Activated T-helper 2 cell treated with anti-CD3 and anti-CD28 coated beads, Interferon-gamma antibody, Interleukin-2, Interleukin-4, amounts not matched to agents 10 μg/mL and 5 μg/mL and 100 μg/mL, durations not matched to agents 14 hours and 24 hours and 36 hours (primary cell): ENCODE measurements at places on chromosomes 1 and 21. TPM values are rescaled to one million over a fixed set of nuclear protein-coding genes. Genes with fewer than 3 reads are reported as not detected.

- DNase-seq = no peak
Measured at GRCh38 chr1:71660411-71660810, 579.6 kb upstream of the ZRANB2 start.

RIMS3 gene
- total RNA-seq = 2.5 and 2.9 TPM in 2 replicates

- DNase-seq = no peak
Measured at GRCh38 chr1:193411714-193412113, 225.3 kb upstream of the B3GALT2 start.

TSACC gene
- 0.39 TPM in 1 of 2 replicates, not detected in the other for total RNA-seq

- DNase-seq = no peak
Measured at GRCh38 chr1:53512807-53513755, 53.9 kb downstream of the DMRTB1 start.

GRCh38 chr1:66069976-66070876, 277.5 kb downstream of the PDE4B start:
- no peak for DNase-seq

THEM4 gene
- total RNA-seq = 27.2 and 28.0 TPM in 2 replicates

FAM43B gene
- not detected in 2 replicates for total RNA-seq

GRCh38 chr21:41621513-41621912, 113.6 kb upstream of the TMPRSS2 start:
- no peak for DNase-seq

DNA sequence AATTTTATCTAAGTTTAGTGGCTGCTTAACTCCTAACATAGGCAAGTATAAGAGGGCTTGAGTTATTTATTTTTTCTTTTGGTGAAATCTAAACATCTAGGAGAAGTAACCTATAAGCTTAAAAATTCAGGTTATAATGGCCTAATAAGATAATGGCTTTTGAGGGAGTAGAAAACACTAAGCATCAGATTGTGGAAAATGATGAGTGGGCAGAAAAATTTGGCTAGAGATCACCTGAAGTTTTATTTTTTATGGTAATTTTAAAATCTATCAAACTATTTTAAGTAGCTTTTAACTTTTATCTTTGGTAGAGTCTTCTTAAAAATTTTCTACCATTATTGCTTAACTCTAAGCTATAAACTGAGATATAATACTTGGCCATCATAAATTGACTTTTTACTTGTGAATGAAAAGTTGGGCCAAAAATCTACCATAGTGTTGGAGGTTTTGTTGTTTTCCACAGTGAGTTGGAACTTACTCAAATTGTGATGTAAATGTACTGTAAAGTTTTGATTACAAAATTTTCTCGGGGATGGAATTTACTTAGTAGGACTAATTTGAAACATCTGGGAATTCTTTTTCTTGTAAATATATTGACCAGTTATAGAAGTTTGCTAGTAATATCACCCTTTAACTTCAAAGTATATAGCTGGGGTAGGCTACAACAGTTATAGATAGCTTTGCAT, 63.9 kb downstream of the USP25 start:
- DNase-seq = no peak

- DNase-seq = no peak
Measured at GRCh38 chr1:23193391-23194118, 23.7 kb downstream of the HTR1D start.

- DNase-seq = no peak
Measured at GRCh38 chr1:100657876-100658715, 61.4 kb upstream of the VCAM1 start.
